Activated CD8-positive, alpha-beta memory T cell treated with anti-CD3 and anti-CD28 coated beads, Interleukin-2, amount 10 ng/mL, durations not matched to agents 7 days and 5 days (primary cell): ENCODE measurements at places on chromosomes 1 and 21.

GRCh38 chr1:104932030-104932915, 1182.6 kb downstream of the AMY1C start:
- DNase-seq = no peak

DNA sequence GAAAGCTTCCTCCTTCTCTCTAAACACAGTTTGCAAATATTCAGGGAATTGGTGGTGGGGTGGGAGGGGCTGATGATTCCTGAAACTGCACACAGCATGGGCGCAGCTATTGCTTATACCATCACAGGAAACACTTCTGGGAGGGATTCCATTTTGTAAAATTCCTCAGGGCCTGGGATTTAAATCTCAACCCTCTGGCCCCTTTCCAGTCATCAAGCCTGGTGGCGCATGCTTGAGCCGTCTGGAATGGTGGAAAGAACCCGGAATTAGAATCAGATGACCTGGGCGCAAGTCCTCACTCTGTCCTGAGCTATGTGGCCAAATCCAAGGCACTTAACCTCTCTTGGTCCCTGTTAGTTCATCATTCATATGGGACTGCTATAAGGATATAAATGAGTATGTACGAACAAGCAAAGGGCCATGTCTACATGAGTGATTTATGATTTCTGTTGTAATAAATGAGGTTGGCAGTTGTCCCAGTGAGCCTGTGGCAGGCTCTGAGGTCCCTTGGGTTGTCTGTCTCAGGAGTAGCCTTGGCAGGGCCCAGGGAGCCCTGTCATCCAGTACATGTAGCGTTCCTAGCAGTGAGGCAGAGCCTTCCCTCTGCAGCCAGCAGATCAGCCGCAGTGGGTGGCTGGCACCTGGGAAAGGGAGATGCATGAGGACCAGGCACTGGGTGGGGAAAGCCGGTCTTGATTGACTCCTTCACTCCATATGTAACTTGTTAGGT, 72.0 kb downstream of the MAN1C1 start:
- no peak for DNase-seq

GRCh38 chr1:85340427-85340826, 64.0 kb upstream of the BCL10 start:
- no peak for DNase-seq

GRCh38 chr21:43196826-43197225, 28.0 kb downstream of the CRYAA start:
- no peak for DNase-seq

DNA sequence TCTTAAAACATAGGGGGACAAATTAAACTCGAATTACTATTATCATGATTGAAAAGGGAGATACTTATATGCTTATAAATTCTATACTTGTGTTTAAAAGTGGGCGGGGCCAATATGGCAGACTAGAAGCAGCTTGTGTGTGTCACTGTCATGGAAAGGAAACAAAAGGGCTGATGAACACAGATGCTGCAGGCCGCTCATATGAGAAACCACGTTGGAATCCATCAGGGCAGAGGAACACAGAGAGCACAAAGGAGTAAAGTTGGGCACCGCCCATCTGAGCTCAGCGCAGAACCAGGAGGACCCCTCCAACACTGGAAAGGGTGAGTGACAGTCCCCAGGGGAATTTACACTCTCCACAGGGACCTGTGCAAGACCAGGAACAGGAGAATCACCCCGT, 107.0 kb downstream of the SLC5A9 start:
- DNase-seq = no peak

DNA sequence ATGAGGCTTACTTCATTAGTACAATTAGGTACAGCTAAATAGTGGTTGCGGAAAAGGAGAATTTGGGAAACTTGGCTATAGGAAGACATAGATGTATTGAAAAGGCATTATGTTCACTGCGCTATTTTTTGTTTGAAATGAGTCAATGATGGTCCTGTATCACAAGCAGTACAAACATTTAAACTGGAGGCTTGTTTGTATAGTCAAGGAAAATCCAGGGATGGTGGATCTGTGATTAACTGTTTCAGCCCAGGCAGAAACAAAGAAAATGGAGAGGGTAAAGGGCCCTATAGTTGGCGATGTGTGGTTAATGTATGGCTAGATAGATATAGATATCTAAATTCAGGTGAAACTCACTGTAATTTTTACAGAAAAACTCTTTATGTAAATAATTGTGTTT, 79.9 kb downstream of the CLIC4 start:
- DNase-seq = no peak

DNA sequence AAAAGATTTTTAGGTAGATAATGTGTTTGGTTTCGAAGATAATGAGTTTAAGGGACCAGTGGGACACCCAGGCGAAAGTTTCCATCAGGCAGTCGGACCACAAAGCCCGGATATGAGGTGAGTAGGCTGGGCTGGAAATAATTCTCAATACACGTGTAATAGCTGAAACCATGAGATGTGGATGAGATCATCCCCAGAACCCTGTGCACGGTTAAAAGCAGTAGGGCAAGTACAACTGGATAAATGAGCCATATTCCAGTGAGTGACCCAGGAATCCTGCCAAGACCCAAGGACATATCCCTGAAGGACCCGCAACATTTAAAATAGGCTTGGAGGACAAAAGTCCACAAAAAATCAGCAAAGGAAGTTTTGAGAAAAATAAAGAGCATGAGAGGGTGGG, 21.5 kb upstream of the NHLH2 start:
- DNase-seq = no peak

DNA sequence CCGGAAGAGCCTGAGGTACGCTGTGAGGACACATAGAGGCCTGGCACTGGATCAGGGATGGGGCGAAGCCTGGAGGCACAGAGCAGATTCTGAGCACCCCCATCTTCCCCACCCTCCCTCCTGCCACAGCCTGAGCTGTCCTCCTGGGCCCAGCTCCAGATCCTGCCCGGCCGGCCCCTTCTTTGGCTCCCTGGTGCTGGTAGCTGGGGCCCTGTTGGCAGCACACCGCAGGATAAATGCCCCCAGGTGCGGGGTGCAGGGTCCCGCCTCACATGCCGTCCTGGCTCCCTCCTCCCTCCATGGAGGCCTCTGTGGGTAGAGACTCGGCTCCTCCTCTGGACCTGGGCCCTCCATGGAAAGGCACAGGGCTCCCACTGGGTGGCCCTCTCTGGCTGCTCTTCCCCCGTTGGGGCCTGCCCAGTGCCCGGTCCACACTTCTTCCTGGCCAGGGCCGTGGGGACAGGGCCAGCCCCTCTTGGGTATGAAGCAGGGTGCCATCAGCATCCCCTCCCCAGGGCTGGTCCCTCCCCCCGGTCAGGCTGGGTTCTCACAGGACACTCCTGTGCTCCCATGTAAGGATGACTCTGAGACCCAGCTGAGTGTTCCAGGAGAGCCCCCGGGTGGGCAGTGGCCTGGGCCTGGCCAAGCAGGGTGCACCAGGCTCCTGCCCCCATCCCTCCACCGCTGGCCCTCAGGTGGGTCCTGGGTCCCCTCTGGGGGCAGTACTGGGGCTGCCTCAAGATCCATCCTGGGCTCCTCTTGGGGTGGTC, 1.1 kb upstream of the OBSCN start:
- DNase-seq = no peak
